ENCODE measurements at places on chromosomes 7 and 10.

GRCh38 chr10:94102436-94102835 is 108.7 kb downstream of the PLCE1 start:
- no peaks in the 10 kb centered on the region for H3K36me3 ChIP-seq
- no peak overlapping the region for H3K27ac ChIP-seq
- DNase-seq: no peak
- H3K4me1 ChIP-seq: no peaks in the 10 kb centered on the region
- no peaks in the 10 kb centered on the region for H3K27me3 ChIP-seq

DNA sequence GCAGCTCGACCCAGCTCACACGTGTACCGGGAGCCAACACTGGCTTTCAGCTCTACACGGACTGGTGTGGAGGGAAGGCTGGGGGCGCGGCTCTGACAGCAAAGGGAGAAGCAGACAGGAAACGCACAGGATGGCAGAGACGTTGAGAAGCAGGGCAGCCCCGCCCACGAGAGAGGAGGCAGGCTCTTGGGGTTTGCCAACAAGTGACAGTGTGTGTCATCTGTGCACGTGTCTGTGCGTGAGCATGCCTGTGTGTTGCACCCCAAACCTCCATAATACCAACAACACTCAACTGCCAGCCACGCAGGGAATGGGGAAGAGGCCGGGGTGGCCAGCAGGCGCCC is 64.4 kb upstream of the PDGFA start:
- H3K27me3 ChIP-seq: no peaks in the 10 kb centered on the region
- peak overlapping the region; percentile 94 for H3K27ac ChIP-seq
- H3K4me3 ChIP-seq: peak overlapping the region; percentile 48
- H3K4me1 ChIP-seq: peaks cover 21% of the 10 kb centered on the region
- peaks cover 11% of the 10 kb centered on the region for H3K36me3 ChIP-seq
- DNase-seq: peak; percentile 68

GRCh38 chr7:117024811-117025210 is 71.5 kb downstream of the ST7 start:
- H3K27me3 ChIP-seq: no peaks in the 10 kb centered on the region
- H3K4me3 ChIP-seq: no peak overlapping the region
- H3K27ac ChIP-seq: no peak overlapping the region
- DNase-seq: no peak
- no peaks in the 10 kb centered on the region for H3K4me1 ChIP-seq

GRCh38 chr7:153954477-153954876 is 97.7 kb upstream of the DPP6 start:
- no peaks in the 10 kb centered on the region for H3K36me3 ChIP-seq
- no peak for DNase-seq
- no peaks in the 10 kb centered on the region for H3K27me3 ChIP-seq

DNA sequence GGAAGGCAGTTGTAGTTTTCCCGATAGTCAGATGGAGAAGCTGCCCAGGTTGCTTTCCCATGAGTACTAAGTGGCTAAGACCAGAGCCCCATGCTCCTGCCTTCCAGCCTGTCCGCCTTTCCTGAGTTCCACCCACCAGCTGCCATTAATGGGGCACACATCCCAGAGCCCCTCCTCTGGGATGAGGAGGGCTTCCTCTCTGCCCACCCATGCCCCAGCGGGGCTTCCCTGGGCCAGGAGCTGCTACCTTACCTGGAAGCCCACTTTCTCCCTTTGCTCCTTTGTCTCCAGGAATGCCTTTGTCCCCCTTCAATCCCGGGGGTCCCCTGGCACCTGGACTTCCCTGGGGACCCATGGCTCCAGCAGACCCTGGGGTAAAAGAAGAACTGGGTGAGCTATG is 7.8 kb downstream of the SFTPD start:
- H3K36me3 ChIP-seq: no peaks in the 10 kb centered on the region
- no peak overlapping the region for H3K27ac ChIP-seq
- H3K4me3 ChIP-seq: no peak overlapping the region
- H3K4me1 ChIP-seq: peaks cover 3% of the 10 kb centered on the region

DNA sequence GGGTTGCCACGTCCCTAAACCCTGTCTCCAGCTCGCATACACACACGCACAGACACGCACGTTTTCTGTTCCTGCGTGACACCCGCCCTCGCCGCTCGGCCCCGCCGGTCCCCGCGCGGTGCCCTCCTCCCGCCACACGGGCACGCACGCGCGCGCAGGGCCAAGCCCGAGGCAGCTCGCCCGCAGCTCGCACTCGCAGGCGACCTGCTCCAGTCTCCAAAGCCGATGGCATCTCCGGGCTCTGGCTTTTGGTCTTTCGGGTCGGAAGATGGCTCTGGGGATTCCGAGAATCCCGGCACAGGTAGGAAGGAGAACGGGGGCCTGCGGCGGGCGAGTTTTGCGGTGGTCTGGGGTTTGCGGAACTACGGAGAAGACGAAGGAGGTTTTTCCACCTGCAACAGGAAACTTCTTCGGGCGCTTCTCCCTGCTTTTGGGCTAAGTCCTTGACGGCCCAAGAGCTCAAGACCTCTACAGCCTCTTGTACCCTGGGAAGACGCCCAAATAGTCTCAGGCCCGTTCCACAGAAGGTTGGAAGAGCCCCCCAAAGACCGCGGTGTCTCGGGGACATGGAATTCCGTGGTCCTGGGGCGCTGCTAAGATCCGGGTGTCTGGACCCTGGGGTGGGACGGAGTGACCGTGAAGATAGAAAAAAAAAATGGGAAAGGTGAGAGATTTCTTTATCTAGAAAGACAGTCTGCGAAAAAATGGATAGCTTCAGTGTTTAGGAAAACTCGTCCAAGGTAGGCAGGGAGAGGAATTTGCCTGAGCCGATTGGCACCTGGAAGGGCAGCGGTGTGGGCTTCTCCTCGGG is at the start of gene GAD2:
GAD2 (plus strand) TSS at position 190 of the 811 bp plus-strand sequence; CDS start at position 226, 36 bp downstream.
- peaks cover 14% of the 10 kb centered on the region for H3K4me1 ChIP-seq
- no peak for DNase-seq
- no peak within 1 kb of the TSS for H3K27ac ChIP-seq
- peaks cover 98% of the 10 kb centered on the region for H3K27me3 ChIP-seq
- no peak within 1 kb of the TSS for H3K4me3 ChIP-seq

GRCh38 chr7:111168182-111168581 is 77.3 kb downstream of the LRRN3 start:
- no peak overlapping the region for H3K4me3 ChIP-seq
- no peaks in the 10 kb centered on the region for H3K27me3 ChIP-seq
- H3K4me1 ChIP-seq: no peaks in the 10 kb centered on the region
- H3K27ac ChIP-seq: no peak overlapping the region
- no peaks in the 10 kb centered on the region for H3K36me3 ChIP-seq

DNA sequence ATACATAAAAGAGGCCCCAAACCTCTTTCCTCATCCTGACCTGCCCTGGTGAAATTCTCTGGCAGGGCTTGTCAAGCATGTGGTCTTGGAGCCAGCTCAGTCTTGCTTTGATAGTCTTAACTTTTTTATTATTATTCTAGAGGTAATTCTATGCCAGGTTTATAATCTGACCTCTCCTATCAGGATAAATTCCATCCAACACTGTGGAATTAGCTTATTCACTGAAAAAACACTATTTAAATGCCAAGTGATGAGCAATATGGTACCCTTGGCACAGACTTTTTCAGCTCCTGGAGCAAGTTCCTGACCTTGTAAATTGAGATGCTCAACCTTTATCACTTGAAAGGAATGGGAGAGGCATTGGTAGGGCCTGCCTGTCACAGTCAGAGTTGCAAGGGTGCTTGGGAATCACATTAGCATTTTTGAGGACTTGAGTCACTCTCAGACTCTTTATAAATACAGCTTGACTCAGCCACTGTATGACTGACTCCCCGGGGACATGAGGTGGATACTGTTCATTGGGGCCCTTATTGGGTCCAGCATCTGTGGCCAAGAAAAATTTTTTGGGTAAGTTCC is at the start of gene CPA4:
CPA4 (plus strand) TSS at position 480 of the 576 bp plus-strand sequence; CDS start at position 500, 20 bp downstream.
- H3K4me3 ChIP-seq: no peak within 1 kb of the TSS
- DNase-seq: no peak
- H3K27ac ChIP-seq: no peak within 1 kb of the TSS
- H3K36me3 ChIP-seq: no peaks in the 10 kb centered on the region
- H3K4me1 ChIP-seq: peaks cover 3% of the 10 kb centered on the region
- no peaks in the 10 kb centered on the region for H3K27me3 ChIP-seq

GRCh38 chr7:132488634-132489302 is 87.5 kb downstream of the PLXNA4 start:
- no peak overlapping the region for H3K27ac ChIP-seq
- H3K36me3 ChIP-seq: no peaks in the 10 kb centered on the region
- peaks cover 9% of the 10 kb centered on the region for H3K27me3 ChIP-seq
- no peak for DNase-seq

DNA sequence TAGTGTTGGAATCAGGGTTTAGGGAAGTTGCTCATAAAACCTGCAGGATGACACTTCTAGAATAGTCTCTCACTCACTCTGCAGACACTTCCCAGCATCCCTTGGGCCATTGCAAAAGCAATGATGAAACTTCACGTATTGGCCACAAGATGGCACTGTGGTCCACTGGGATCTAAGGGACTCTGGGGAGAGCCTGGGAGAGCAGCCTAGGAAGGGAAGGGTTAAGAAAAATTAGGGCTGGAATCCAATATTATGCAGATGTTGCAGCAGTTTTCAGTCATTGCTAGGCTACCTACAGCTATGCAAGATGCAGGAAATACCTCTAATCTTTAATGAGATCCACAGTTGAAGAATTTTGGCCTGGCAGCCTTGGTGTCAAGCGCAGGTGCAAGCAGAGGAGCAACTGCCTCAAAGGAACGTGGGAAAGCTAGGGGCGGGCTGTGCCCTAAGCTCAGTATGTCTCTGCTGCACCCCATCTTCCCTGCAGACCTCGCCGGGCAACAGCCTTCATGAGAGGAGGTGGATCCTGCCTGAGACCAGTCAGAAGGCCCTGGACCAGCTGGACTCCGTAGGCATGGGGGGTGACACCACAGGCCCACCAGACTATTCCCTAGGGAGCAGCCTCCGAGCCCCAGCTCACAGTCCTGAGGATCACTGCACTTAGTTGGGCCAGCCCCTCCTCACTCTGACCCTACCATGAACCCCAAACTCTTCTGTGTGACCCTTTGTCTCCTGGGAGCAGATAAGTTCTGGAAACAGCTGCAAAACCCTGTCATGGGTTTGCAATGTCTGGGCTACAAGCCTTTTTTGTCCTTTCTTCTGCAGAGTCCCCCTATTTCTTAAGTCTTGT is 127.9 kb upstream of the PRSS58 start:
- H3K36me3 ChIP-seq: no peaks in the 10 kb centered on the region
- DNase-seq: peak; percentile 78
- H3K27me3 ChIP-seq: no peaks in the 10 kb centered on the region
- H3K4me3 ChIP-seq: peak overlapping the region; percentile 43
- peak overlapping the region; percentile 56 for H3K27ac ChIP-seq
- peaks cover 84% of the 10 kb centered on the region for H3K4me1 ChIP-seq

DNA sequence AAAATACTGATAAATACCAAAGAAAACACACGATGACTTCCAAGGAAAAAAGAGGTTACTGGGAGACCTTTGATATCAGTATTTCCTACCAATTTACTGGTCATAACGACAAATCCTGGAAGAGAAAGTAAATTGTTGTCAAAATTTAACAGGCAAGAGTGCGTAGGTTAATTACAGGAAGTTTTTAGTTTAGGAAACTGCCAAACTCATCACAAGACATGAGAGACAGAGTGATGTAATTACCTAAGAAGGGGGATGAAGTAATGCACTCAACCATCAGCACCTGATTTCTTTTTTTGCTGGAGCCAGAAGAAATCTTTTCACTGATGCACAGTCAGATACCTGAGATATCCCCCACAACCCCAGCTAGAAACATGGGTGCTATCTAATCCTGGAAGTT is 16.8 kb downstream of the MACC1 start:
- no peak overlapping the region for H3K4me3 ChIP-seq
- no peaks in the 10 kb centered on the region for H3K4me1 ChIP-seq
- no peak overlapping the region for H3K27ac ChIP-seq
- no peaks in the 10 kb centered on the region for H3K36me3 ChIP-seq
- no peak for DNase-seq

DNA sequence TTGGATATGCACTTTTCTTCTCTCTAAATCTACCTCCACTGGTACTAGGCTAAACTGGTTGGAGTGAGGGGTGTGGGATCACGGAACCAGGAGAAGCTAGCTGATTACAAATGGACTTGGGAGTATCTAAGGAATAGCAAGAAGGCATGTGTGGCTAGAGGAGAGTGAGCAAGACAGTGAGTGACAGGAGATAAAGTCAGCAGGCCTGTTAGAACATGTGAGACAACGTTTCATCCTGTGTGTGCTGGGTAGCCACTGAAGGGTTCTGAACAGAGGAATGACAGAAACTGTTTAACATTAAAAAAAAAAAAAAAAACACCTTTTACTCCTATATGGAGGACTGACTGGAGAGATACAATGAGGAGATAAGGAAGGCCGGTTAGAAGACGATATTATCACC is 51.7 kb downstream of the ZNF438 start:
- H3K27me3 ChIP-seq: no peaks in the 10 kb centered on the region
- H3K4me3 ChIP-seq: no peak overlapping the region
- H3K27ac ChIP-seq: no peak overlapping the region
- H3K36me3 ChIP-seq: no peaks in the 10 kb centered on the region
- DNase-seq: no peak
- no peaks in the 10 kb centered on the region for H3K4me1 ChIP-seq

DNA sequence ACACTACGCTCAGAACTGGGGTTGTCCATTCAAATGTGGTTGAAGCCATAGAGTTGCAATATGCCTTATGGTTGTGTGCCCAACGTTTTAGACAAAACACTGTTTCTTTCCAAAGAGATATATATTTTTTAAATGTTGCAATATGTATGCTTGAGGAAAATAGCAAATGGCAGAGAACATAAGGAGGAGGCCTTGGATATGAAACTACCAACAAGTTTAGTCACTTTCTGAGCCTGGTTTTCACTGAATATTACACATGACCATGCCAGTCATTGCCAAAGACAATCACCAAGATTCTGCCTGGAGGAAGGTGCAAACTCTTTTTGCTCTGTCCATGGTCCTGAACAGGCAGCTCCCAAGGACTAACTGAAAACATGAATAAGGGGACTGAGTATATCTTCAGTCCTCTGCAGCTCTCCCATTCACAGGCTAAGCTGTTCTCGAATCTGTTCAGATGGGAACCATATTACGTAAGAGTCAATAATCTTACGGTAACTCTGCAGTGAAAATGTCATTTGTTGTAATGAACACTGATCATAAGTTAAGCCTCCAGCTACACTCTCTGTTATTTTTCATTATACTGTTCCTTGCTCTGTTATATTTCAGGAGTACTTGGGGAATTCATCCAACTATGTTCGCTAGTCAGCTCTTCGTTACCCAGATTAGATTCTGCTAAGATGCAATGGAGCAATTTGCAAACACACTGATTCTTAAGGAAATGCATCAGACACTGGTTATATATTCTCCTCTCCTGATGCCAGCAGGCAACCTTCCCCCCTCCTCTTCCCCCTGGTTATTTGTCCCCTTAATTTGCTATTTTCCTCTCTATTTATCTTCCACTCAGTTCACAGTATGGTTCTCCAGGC is 90.7 kb upstream of the C1QL3 start:
- H3K36me3 ChIP-seq: no peaks in the 10 kb centered on the region
- peak; percentile 24 for DNase-seq
- H3K27ac ChIP-seq: no peak overlapping the region
- no peak overlapping the region for H3K4me3 ChIP-seq
- no peaks in the 10 kb centered on the region for H3K4me1 ChIP-seq
